ENCODE measurements at places on chromosomes 2 and 18.

DNA sequence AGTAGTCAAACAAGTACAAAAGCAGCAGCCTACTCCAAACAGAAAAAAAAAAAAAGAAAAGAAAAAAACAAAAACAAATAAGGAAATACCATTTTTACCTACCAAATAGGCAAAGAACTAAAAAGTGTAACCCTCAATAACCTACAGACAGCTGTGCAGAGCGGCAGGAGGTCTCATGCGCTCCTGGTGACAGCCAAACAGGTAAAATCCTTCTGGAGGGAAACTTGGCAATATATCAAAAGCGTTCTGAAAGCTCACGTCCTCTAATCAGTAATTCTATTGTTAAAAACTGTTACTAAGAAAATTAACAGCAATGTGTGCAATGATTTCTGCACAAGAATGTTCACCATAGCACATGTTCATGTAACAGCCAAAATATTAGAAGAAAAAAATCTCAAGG is 105.6 kb downstream of the AFF3 start:
- no peak for DNase-seq

- no peak for DNase-seq
These were observed 49.9 kb downstream of the GPR39 start for GRCh38 chr2:132466428-132467028.

- DNase-seq, result no peak
These were observed 14.0 kb upstream of the NEUROD1 start for GRCh38 chr2:181694271-181694670.

- DNase-seq, result no peak
These were observed 179.8 kb upstream of the HAAO start for GRCh38 chr2:42971947-42972736.

DNA sequence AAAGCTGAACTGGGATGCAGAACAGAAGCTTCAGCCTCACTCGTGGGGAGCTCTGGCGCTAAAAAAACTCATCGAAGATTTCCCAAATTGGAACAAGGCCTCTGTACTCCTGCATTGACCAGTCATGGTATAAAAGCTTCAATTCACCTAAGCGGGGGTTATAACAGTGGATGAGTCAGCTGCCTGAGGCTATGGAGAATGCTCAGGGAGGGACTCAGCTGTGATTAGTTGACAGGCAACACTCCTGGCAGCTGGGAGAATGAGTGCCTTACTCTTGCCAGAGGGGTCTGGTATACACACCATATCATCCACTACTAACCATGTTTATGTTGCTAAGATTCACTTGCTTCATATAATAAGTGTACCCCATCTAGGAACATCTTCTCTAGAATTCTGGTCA is 350.6 kb upstream of the VRK2 start:
- DNase-seq, result no peak

- no peak for DNase-seq
These were observed 628.7 kb upstream of the PIK3C3 start for GRCh38 chr18:41326311-41326710.

- DNase-seq, result no peak
These were observed 315.2 kb downstream of the TDRD15 start for GRCh38 chr2:21438949-21439348.

DNA sequence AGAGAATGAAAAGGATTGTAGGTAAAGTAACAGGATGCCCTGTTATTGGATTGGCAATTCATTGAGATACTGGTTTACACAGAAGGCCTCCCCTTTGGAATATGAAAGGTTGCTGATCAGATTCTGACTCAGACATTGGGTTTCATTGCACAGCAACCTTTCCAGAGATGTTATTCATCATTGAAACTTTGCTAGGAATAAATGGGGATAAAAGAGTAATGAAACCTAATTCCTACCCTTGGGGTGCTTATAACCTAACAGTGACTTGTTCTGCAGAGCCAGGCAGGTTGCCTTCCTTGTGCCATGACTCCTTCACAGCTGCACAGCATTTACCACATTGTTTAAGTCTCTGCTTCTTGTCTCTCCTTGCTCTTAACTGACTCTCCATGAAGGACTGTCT is 5.0 kb downstream of the NAB1 start:
- DNase-seq, result no peak

GRCh38 chr2:71995067-71995665 is 152.5 kb downstream of the CYP26B1 start:
- no peak for DNase-seq

DNA sequence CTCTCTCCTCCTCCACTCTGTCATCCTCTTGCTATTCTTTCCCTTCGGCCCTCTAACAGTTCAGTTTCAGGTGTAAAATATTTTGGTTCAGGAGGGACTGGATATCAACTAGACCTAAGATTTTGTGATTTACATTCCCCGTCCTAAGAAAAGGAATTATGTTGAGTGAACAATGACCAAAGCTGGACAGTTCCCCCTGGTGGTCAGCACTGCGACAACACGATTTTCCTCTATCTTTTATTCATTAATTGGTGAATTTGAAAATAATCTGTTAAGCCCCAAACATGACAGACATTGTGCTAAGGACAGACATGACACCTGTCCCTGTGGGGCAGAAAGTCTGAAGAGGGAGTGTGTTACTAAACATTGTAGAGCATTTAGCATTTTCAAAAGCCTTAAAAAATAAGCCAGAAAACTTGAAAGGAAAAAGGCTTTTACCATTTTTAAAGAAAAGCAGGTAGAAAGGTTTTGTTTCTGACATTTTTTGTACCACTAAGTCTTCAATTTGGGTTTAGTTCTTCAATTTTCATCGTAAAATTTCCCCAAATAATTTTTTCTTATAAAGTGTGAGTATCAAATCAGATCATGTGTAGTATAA is 28.4 kb upstream of the GTF2A1L start:
- no peak for DNase-seq

DNA sequence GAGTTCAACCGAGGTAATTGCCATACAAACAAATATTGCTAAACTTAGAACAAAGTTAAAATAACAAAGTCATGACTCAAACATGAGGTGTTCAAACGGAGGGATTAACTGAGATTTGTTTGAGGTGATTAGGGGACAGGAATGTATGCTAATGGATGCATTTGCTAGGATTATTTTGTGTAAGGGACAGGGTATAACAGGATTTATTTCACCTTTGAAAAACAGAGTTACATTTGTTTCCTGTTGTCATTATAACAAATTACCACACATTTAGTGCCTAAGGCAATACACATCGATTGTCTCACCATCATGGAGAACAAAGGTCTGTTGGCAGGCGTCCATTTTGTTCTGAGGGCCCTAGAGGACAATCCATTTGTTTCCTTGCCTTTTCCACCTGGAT is 304.3 kb upstream of the CNTNAP5 start:
- no peak for DNase-seq
